Brain microvascular endothelial cell (primary cell): ENCODE measurements at places on chromosomes 4 and X.

GRCh38 chr4:19514276-19515070 lies 737.2 kb upstream of the SLIT2 start:
- DNase-seq: no peak

GRCh38 chrX:119477812-119478232 lies 9.6 kb downstream of the SLC25A5 start:
- peak; percentile 89 for DNase-seq

- DNase-seq: peak; percentile 32
Observed at GRCh38 chr4:108533245-108533844, 87.0 kb upstream of the RPL34 start.

DNA sequence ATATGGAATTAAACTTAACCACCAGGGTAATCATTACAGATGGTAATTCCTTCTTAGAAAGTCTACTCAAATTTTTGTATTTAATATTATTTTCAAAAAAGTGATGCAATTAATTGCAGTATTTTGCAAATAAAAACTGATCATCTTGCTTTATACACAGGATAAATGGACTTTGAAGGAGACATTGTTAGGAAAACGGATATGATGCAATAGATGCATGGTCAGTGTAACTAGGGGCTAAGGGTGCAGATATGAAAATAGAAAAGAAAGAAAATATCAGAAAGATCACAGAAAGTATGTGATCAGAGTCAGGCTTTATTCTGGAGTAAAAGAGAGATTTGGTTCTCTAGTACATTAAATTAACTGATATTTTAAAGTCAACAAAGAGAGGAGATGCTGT lies 401.7 kb downstream of the TLL1 start:
- no peak for DNase-seq

- DNase-seq: no peak
Observed at GRCh38 chr4:123675567-123675966, 279.0 kb downstream of the SPRY1 start.

DNA sequence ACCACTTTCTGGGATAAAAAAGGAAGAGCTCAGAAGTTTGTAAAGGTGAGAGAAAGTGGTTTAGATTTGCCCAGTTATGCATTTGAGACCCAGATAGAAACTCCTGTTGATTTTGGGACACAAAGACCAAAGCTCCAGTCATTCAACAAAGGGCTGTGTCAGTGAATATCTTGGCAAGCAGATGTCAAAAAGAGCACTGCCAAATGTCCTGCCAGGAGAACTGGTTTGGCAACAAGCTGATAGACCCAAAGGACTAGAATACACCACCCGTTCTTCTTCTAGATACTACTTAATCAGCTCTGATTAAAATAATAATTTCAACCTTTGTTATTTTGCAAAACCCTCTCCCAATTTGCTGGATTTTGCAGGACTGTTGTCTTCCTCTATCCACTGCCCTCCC lies 121.4 kb downstream of the NHS start:
- no peak for DNase-seq

GRCh38 chr4:107034996-107035818 lies 906 bp downstream of the DKK2 start:
- DNase-seq: peak; percentile 31

DNA sequence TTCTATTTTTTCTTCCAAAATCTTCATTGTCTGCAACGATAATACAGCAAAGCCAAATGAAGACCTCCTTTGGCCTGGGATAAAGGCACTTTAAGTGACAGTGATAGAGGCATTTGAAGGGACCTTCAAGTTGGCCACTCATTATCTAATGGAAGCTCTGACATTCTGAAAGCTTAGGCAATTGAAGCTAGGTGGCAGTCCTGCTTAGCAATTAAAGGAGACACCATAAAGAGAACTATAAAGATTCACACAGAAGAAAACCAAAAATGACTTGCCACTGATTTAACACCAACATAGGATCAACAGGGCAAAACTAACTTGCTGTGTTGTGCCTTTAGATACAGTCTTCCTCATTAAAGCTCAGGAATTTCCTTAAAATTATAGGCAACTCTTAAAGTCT lies 103.3 kb upstream of the TSPAN7 start:
- no peak for DNase-seq

DNA sequence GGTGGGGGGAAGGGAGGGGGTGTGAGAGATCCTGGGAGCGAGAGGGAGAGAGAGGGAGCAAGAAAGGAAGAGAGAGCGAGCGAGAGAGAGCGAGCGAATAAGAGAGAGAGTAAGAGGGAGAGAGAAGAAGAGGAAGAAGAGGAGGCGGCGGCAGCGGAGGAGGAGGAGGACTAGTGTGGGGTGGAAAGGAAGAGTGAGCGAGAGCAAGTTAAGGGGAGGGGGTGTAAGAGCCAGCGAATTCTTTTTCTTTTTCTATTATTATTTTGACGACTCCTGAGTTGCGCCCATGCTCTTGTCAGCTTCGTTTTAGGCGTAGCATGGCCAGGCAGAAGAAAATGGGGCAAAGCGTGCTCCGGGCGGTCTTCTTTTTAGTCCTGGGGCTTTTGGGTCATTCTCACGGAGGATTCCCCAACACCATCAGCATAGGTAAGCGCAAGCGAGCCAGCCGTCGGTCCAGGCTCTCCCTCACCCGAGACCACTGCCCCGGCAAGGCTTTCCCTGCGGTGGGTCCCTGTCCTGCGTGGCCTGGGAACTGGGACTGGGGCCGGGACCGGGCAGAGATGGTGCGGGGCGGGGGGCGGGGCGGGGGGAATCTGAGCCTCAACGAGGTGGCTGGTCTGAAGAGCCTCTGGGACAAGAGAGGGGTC lies at the start of gene GRIA3:
GRIA3 (plus strand) TSS at position 60 of the 647 bp plus-strand sequence; CDS start at position 318, 258 bp downstream.
- no peak for DNase-seq

- no peak for DNase-seq
Observed at GRCh38 chr4:123553279-123553678, 156.7 kb downstream of the SPRY1 start.

DNA sequence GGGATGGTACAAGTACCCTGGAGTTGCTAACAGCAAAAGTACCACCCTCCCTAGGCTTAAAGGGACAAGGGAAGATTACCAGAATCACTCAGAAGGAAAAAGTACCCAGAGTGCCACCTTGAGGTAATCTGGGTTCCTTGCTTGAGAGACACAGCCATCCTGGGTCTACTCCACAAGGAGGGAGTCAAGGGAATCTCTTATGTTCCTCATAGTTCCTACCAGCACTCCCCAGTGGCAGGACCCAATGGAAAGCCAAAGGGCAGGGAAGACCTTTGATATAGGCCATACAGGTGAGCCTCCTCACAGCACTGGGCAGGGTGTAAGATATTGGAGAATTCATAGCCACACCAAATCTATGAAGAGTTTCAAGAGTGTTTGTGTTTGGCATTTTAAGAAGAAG lies 5.7 kb downstream of the IL2 start:
- peak; percentile 5 for DNase-seq

- DNase-seq: no peak
Observed at GRCh38 chr4:22301253-22301652, 214.6 kb downstream of the ADGRA3 start.
